ENCODE measurements at places on chromosomes 3 and 15.

- no peak for DNase-seq
Observed at GRCh38 chr3:142647856-142648255, 51.7 kb downstream of the PLS1 start.

DNA sequence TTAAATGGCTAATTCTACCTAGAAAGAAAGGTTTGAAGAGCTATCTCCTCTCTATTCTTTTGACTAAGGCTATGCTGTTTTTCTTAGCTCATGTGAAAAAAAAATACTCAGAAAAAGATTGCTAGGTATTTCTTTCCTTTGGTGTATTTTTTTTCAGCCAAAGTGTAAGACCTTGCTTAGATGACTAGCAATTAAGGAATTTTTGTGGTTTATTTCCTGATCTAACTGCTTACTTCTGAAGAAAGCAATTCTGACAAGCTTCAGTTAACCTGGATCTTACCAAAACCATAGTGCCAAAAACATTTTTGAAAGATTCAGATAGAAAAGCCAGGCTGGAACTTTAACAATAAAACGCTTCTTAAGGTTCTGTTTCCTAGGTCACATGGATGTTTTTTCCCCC is 315.6 kb downstream of the SOX2 start:
- no peak for DNase-seq

- DNase-seq, result no peak
Observed at GRCh38 chr3:141012571-141012970, 38.6 kb upstream of the SPSB4 start.

- no peak for DNase-seq
Observed at GRCh38 chr15:99550077-99550476, 15.7 kb upstream of the MEF2A start.

All from CMK (cell line).